NCI-H1105 treated with DMSO at 0.1 percent for 48 hours (cell line): ENCODE measurements at places on chromosomes 2 and 18.

- no peak for DNase-seq
Measured at GRCh38 chr2:239151201-239152131, 249.4 kb downstream of the HDAC4 start.

GRCh38 chr2:133418021-133418420, 150.2 kb downstream of the NCKAP5 start:
- no peak for DNase-seq

GRCh38 chr2:49255409-49255971, 101.2 kb upstream of the FSHR start:
- DNase-seq, result peak; percentile 81

GRCh38 chr2:46438794-46439193, 40.6 kb upstream of the TMEM247 start:
- DNase-seq, result no peak

DNA sequence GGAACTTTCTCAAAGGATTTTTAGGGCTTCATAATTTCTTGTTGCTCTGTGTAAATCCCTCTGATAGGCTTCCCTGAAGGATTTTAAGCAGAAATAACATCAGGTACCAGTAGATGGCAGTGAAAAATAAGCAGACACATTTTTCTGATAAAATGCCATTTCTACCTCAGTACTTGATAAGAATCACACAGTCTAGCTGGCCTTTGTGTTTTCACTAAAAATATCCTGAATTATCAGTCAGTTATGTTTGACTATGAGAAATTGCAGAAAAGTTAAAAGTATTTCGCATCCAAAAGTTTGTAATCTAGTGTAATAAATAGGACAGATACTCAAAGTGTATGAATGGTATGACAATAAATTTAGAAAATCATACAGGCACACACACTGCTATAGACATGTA, 68.7 kb downstream of the DNAJC10 start:
- peak; percentile 31 for DNase-seq

GRCh38 chr18:73927496-73927895, 220.1 kb downstream of the FBXO15 start:
- DNase-seq, result no peak

GRCh38 chr18:9562584-9562983, 51.8 kb downstream of the PPP4R1 start:
- DNase-seq, result no peak

- no peak for DNase-seq
Measured at GRCh38 chr18:24514439-24514838, 54.0 kb downstream of the HRH4 start.

DNA sequence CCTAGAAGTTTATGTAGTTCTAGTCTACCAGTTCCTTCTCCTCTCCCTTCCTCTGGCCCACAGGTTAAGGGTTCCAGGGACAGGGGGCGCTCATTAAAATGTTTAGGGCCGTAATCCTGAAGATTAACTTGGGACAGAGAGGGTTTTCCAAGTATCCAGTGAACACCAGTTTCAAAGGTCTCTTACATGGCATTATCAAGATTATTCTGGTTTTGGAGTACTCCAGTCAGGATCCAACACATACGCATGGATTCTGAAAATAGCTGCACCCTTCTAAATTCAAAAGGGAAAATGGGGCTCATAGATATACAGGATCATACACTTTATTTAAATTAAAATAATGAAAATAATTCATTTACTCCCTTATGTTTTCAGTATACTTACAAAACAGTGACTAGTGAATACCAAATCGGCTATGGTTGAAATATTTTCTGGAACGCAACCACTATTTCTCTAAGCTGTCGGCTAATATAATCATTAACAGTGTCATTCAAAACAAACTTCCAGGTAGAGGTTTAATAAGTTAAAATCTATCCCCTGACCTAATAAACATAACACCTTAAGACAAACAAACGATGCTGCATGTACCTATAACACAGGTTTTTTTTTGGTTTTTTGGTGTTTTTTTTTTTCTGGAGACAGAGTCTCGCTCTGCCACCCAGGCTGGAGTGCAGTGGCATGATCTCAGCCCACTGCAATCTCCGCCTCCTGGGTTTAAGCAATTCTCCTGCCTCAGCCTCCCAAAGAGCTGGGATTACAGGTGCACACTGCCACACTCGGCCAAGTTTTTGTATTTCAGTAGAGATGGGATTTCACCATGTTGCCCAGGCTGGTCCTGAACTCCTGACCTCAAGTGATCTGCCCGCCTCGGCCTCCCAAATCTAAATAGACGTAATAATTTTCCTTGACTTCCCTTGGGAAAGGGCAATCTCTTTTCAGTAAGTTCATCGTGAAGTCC, 44.7 kb downstream of the MGAT4A start:
- no peak for DNase-seq

- no peak for DNase-seq
Measured at GRCh38 chr2:15506229-15506819, 54.8 kb downstream of the NBAS start.

- DNase-seq, result no peak
Measured at GRCh38 chr2:15355386-15355785, 205.7 kb downstream of the NBAS start.

DNA sequence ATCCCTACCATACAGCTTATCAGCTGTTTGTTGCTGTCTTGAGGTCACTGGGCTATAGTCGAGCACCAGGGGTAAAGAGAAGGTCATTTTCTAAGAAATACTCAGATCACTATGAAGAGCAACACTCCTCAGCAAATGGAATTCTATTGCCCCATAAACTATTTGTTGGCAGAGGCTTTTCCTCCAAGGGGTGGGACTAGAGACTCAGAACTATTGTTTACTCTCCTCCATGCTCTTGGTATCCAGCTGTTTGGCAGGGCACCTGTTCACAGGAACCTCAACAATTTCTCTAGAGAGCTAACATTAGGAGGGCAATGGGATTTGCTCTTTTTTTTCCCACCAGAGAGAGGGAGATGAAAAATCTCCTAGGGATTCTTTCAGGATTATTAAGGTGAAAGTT, 249.1 kb upstream of the SPRED2 start:
- DNase-seq, result no peak

DNA sequence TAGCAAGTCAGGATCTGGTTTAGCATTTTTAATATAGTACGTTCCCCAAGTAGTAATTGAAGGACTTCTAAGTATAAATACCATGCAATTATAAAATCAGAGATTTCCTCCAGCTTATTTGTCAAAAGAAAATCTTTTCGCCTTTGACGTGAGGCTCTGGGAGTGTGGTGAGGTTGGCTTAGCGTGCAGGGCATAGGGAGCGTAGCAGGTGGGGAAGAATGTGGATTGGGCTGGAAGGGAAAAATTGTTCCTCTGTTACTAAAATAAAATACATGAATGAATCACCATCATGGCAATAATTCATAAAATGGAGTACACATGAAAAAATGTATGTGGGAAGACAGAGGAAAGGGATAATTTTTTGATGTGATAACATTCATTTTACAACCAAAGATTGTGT, 5.4 kb upstream of the IL1RL2 start:
- no peak for DNase-seq

DNA sequence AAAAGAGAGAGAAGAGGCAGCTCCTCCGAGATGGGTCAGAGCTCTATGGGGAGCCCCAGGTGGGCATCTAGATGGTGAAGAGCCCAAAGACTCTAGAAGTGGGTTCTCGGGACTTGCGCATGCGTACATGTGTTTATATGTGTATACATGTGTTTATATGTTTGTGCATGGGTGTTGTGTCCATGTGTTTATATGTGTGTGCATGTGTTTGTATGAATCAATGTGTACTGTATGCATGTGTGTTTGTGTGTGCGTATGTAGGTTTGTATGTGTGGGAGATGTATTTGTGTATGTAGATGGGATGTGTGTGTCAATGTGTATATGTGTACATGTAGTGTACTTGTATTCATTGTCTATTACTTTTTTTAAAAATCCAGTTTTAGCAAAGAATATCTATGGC, 25.6 kb downstream of the DNPEP start:
- DNase-seq, result no peak

GRCh38 chr2:10527585-10527984, 79.5 kb upstream of the ODC1 start:
- DNase-seq, result no peak

GRCh38 chr2:221914334-221914880, 342.3 kb upstream of the EPHA4 start:
- DNase-seq, result no peak

DNA sequence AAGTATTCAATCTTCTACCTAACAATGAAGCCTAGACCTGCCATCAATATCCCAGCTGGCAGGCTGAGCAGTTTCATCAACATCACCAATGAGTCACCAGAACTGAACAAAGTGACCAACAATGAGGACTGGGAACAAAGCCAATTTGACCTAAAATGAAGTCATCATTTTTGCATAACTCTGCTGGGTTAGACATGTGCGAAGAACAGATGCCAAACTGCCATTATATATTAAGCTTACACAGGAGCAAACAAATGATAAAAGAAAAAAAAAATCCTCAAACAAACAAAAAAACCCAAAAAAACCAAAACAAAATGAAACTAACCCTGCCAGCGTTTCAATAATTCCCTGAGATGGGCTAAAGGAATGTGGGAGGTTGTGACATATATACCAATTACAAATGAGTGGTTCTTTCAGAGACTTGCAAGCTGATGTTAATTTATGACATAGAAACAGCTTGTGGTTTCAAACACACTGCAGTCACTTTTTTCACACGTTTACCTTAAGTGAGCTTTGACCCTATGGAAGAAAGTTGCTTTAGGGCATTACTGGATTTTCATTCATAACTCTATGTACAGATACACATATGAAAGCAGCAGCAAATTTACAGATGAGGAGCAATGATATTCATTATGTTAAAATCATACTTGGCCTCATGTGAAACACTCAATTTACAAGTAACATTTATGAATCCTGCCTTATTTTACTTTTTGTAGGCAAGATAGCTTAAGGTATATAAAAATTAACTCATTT, 56.9 kb upstream of the CCDC141 start:
- peak; percentile 91 for DNase-seq

DNA sequence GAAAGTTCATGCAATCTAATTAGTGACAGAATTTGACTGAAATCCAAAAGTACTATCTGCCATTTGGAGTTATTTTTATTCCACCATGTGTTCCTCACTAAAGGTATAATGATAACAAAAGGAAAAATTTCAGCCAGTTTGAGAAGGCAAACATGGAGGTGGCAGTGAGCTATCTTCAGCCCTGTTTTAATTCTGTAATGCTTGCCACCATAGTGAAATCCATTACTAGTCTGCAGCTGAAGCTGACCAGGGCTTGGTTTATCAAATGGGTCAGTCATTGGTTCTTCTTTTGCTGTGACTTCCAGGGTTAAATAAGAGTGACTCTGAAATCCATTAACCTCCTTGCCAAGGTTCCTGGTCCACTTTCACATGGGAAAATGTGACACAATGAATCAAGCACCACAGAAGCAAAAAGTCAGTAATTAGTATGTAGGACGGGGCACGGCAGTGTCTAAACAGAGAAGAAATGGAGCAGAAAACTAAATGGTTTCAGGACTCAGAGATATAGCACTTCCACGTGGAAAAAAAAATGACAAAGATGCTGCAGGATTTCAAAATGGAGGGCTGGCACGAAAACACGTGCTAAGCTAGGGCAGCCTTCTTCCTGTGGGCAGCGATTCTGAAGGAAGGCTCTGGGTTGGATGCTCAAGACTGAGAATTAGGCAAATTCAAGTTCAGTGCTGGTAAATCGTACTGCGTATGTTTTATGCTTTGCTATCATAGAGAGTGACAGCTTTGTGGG, 87.2 kb downstream of the EPHA4 start:
- DNase-seq, result no peak

DNA sequence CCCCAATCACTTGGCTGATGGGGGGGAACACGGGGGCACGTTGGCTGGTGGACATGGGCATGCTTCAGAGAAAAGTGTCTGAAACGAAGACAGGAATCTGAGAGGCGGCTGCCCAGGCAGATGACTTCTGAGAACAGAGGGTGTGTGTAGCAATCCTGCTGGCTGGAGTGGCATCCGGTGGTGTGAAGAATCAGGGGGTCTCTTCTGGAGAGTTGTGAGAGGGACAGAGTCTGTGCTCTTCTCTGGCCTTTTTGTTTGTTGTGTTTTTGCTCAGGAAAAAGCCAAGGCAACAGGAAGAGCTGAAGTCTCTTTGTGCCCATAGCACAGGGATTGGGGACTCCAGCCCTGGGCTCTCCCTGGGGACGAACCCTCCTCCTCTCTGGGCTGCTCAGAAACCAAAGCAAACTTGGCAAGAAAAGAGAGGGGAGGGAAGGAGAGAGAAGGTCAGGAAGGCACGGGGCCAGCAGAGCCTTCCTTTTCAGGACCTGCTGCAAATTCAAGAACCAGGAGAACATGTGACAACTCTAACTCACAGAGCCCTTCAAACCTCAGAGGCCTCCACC, 97.0 kb upstream of the SMAD2 start:
- DNase-seq, result no peak

DNA sequence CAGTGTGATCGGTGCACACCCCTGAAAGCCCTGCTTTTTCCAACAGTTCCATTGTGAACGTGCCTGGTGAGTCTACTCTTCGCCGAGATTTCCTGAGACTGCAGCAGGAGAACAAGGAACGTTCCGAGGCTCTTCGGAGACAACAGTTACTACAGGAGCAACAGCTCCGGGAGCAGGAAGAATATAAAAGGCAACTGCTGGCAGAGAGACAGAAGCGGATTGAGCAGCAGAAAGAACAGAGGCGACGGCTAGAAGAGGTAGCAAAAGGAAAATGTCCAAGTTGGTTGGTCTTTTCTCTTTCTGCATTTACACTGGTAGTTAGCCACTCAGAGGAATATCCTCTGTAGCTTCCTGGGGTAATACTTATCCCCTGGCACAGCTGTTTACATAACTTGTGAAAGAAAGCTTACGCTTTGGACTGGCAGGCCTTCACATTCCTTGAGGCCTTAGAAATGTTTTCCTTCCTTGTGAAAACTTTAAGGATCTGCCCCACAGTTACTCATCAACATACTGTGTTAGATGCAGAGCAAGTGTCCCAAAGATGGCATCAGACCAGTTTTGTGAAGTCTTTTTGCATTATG, 146.6 kb downstream of the MAP4K4 start:
- DNase-seq, result no peak

- DNase-seq, result no peak
Measured at GRCh38 chr2:89837962-89838625, 1146.6 kb downstream of the RPIA start.
